ENCODE measurements at places on chromosomes 16 and 17.

- DNase-seq: no peak
Measured at GRCh38 chr16:88076211-88076931, 125.1 kb downstream of the BANP start.

GRCh38 chr17:8226536-8227237 is 16.3 kb upstream of the AURKB start:
- DNase-seq: peak; percentile 38

- no peak for DNase-seq
Measured at GRCh38 chr16:11187522-11188023, 68.4 kb downstream of the SOCS1 start.

- DNase-seq: no peak
Measured at GRCh38 chr17:17691468-17692263, 10.4 kb downstream of the RAI1 start.
